ENCODE measurements at places on chromosomes 3 and 15.

DNA sequence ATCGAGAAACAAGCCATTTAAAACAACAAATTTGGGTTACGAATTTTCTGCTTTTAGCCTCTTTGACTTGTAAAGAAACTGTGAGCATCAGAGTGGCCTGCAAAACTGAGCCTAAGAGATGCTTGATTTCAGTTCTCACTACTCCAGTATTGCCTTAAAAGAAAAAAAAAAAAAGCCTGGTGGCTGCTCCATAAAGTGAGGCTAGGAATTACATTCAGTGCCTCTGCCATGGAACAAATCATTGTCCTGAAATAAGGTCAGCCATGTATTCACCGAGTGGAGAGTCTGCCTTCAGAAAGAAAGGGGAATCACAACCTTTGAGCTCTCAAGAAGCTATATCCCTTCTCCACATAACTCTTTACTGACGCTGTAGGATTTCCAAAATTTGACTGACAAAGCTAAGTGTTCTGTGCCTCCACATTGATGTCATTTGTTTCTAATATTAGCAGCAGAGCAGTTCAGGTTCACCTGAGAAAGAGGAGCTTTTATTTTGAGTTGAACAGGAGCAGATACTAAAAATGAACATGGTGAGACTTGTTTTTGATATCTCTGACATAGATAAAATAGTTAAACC lies 137.3 kb downstream of the SSR3 start:
- no peak for DNase-seq

GRCh38 chr3:194507571-194507970 lies 20.8 kb upstream of the ATP13A3 start:
- no peak for DNase-seq

GRCh38 chr15:36814708-36815107 lies 235.3 kb downstream of the CDIN1 start:
- no peak for DNase-seq

- DNase-seq, result peak; percentile 79
These were observed 536.9 kb downstream of the ZIC1 start for GRCh38 chr3:147945968-147946519.

DNA sequence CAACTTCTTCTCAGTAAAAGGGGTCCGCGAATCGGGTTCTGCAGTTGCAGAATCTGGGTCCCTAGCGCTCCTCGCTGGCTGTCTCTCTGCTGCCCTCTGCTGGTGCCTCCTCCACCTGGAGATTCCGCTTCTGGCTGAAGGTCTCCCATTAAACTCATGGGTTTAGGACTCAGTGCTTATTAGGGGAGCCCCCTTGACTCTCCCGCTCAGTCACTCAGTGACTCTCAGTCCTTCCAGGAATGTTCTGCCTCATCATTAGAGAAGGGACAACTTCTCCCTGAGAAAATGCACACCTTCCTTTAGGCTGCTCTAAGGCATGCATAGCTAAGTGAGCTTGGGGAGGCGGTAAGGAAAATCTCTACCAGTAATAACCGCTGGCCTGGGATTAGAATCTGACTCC lies 7.1 kb downstream of the CPN2 start:
- DNase-seq, result peak; percentile 78

GRCh38 chr15:38454696-38455090 lies 766 bp downstream of the FAM98B start:
- DNase-seq, result no peak

- peak; percentile 36 for DNase-seq
These were observed 1.2 kb upstream of the LRRC34 start for GRCh38 chr3:169813757-169814517.

DNA sequence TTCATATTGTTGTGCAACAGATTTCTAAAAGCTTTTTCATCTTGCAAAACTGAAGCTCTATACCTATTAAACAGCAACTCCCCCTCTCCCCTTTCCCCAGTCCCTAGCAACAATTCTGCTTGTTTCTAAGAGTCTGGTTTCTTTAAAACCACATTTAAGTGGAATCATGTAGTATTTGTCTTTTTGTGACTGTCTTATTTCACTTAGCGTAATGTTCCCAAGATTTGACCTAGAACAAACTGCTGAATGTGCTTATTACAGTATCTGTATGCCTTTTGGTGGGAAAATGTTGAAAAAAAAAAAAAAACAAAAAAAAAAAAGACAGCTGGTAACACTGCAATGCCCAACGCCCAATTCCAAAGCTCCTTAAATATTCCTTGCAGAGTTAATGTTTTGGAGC lies 19.5 kb upstream of the SPESP1 start:
- no peak for DNase-seq

DNA sequence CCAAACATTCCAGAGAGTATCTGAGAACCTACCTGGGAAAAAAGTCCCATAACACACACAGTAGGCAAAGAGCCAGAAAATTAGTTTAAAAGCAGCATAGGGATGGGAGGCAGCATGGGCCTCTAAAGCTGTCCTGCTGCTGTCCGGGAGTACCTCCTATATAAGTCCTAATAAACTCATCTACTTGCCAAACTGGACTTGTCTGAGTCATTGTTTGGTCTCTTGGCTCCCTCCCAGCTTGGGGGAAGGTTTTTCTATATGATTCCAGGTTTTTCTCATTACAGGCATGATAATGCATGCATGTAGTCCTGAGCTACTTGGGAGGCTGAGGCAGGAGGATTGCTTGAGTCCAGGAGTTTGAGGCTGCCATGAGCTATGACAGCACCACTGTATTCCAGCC lies 17.5 kb upstream of the HACD2 start:
- no peak for DNase-seq

GRCh38 chr15:60961541-60962485 lies 267.3 kb downstream of the RORA start:
- DNase-seq, result peak; percentile 66

GRCh38 chr3:165233501-165234195 lies 37.5 kb upstream of the SLITRK3 start:
- DNase-seq, result no peak

DNA sequence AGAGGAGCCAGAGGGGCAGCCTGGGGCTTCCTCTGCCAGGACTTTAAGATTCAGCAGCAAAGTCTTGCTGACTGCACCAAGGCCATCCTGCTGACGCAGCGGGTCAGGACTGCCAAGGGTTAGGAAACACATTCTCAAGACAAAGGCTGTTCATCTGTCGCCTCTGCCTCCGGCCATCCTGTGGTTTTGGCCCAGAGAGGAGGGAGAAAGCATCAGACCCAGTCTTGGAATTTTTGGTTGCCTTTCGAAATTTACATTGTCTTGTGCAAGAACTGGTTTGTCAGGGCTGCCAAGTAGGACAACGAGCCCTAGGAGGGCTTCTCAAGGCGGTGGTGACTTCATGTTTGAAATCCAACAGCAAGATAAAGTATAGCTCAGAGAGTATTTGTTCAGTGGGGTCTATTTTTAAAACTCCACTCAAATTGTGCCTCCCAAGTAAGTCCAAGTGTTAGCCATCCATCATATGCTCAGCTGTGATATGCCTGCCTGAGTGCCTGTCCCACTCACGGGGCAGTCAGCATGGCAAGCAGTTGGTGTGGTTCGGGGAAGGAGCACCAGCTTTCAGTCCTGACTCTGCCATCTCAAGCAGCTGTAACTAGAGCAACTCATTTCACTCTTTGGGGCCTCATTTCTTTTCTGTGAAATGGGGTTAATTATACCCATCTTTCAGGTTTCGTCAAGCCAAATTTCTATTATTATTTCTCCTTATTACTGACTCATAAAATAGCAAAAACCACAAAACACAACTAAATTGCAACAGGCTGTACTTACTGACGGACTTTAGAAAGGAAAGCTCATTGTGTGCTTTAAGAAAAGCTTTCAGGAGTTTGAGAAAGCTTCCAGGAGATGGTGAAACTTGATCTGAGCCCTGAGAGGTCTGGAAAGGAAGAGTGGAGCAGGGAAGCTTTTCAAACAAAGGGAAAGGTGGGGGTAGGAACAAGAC lies 42.4 kb upstream of the RHO start:
- peak; percentile 63 for DNase-seq

DNA sequence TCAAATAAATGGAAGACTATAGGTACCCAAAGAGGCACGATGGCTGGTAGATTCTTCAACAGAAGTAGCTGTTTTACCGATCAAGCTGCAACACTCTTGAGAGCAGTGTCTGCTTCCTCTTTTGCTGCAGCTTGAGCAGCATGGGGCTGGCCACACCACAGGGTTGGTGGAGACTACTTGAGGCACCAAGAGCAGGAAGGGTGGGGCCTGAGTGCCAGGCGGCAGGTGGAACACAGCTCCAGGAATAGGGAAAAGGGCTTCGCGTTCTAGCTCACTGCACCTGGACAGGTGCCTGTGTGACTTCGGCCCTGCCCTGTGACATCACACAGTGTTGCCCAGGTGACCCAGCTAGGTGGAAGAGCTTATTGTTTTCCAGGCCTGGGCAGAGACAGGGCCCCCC lies at the start of gene CCDC33:
Gene CCDC33 (plus strand): TSS at position 365 of the 400 bp plus-strand sequence. CDS start 394 bp downstream, outside the sequence.
- DNase-seq, result no peak

DNA sequence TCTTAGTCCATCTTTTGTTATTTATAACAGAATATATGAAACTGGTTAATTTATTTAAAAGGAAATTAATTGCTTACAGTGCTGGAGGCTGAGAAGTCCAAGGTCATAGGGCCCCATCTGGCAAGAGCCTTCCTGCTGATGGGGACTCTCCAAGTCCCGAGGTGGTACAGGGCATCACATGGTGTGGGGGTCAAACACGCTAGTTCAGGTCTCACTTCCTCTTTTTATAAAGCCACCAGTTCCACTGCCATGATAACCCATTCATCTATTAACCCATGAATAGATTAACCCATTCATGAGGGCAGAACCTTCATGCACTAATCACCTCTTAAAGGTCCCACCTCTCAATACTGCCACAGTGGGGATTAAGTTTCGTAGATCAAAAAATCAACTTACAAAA lies 659.3 kb downstream of the NAALADL2 start:
- no peak for DNase-seq

DNA sequence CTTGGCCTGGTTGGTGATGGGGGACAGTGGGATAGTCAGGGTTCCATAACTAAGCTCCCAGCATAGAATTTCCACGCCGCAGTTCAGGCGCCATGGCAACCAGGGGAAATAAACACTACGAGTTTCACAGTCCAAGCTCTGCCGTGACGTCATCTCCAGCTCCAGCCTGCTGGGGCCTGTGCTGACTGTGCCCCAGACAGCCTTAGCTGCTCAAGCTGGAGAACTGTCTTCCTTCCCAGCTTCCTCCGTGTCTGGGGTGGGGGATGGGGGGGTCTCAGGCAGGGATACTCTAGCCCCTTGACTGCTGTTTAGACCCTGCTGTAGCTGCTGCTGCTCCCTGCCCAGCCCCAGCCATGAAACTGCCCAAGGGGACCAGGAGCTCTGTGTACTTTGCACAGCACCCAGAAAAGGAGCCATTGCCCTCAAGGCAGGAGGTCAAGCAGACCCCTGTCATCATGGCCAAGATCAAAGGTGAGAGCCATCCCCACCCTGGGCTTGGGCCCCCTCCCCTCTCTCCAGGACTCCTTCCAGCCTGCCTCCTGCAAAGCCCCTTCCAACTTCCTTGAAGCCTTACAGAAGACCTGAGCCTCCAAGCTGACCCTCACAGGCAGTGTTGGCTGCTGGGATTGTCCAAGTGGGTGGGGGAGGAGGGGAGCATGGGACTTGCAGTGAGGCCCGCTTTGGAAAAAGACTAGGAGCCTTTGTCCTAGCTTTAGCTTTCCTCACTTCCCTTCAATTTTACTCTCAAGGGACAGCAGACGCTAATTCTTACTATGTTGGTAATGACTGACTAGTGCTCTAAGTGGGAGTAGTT lies 11.4 kb upstream of the CSPG4 start:
- peak; percentile 94 for DNase-seq

DNA sequence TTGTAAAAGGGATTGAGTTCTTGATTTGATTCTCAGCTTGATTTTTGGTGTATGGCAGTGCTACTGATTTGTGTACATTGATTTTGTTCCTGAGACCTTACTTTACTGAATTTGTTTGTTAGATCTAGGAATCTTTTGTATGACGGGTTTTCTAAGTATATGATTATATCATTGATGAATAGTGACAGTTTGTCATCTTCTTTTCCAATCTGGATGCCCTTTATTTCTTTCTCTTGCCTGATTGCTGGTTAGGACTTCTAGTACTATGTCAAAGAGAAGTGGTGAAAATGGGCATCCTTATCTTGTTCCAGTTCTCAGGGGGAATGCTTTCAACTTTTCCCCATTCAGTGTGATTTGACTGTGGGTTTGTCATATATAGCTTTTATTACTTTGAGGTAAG lies 103.0 kb downstream of the DOCK3 start:
- no peak for DNase-seq

DNA sequence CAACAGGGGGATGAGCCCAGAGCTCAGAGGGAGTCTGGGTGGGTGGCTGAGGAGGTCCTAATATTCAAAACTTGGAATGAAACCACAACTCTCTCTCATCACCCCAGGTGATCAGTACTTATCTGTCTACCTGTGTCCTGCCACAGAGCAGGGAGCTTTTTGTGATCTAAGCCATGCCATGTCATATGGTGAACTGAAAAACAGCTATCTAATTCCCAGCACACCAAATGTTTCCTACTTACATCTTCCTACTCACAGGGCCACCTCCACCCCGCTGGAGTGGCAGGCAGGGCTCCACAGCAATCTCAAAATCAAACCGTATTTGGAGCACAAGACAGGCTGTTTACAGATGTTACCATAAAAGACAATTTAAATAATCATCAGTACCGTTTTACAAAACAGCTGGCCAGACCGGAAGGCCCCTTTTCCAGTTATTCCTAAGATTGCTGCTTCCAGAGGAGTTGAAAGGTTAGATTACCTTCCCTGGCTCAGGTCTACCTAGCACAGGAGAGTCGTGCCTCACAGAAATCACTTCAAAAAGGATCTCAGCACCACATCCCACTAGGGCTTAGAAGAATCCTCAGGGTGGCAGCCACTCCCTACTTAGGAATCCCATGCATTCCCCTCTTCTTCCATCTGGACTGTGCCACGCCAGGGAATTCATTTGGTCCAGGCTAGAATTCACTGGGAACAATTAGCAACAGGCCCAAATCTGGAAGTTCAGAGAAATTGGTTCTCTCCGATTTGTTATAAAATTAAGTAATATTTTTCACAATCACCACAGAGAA lies 226.6 kb upstream of the IL12A start:
- DNase-seq, result no peak

DNA sequence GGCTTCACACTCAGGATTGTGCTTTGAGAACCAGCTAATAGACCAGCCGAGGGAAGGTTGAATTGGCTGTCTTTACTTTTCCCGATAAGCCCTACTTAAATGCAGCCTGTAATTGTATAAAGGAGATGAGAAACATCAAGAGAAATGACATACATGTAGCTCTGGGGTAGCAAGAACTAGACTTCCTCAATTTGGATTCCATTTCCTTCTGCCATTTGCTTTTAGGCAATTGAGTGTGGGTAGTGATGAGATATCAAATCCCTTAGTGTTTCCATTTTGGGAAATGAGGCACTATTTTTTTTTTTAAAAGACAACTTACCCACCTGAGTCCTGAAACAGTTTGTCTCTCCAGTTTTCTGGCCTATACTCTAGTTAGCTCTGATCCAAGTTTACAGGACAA lies 2.2 kb downstream of the INAFM2 start:
- DNase-seq, result no peak

GRCh38 chr15:85763673-85764633 lies 30.8 kb downstream of the KLHL25 start:
- no peak for DNase-seq

- no peak for DNase-seq
These were observed 128.3 kb upstream of the VEPH1 start for GRCh38 chr3:157631478-157631877.

All from left hindlimb (tissue), 1 donor.